Activated T-helper 1 cell treated with anti-CD3 and anti-CD28 coated beads, Interleukin-12 subunit alpha, Interleukin-12 subunit beta, Interleukin-2, Interleukin-4 antibody, amounts not matched to agents 30 ng/mL and 10 ng/mL and 1 ng/mL, durations not matched to agents 14 hours and 24 hours and 36 hours (primary cell): ENCODE measurements at places on chromosomes 13 and 19.

DNA sequence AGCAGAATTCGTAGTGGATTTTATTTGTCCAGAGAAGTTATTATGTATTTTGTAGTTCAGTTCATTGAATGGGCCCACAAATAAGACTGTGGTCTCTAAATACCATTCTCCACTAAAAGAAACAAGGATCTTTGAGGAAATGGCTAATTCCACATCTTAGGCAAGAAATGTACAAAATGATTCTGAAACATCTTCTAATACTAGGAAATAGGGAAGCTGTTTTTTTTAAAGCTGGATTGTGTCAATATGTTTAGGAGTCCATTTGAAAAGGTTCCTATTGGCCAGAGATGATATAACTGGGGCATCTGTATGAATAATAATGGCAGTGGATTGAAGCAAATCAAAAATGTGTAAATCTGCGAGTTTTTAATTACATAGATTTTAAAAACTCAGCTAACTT is 88.5 kb upstream of the SIAH3 start:
- DNase-seq = no peak

- DNase-seq = no peak
Measured at GRCh38 chr19:43799502-43800142, 2.6 kb downstream of the LYPD5 start.

DNA sequence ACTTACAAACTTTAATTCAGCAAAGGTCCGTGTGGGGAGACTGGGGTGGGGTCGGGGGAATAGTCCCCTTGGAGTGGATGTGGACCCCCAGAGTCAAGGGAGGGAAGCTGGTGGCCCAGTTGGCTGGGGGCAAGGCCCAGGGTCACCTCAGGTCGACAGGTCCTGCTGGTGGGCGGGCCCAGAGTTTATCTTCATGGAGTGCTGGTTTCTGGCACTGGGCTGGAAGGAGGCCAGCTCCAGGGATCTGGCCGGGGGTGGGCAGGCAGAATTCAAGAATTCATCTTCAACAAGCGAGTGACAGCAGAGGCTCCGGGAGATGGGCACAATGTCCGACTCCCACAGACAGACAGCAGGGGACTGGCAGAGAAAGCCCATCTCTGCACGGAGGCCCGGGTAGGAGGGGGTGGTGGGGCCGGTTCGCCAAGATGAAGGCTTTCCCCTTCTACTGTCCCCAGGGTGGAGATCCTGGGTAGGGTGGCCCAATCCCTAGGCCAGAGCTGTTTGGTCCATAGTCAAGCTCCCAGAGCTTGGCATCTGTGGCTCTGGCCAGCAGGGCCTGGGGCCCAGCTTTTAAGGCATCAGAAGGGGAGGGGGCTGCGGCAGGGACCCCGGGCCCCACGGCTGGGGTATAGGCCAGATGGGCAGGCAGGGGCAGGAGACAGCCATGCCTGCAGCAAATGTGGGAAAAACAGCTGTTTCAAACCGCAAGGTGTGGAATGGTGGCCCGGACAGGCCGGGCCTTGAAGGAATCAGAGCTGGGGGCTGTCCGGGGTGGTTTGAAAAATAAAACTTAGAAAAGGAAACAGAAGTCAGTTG is 622 bp upstream of the FDX2 start:
- no peak for DNase-seq

GRCh38 chr19:23525276-23525852 is 130.1 kb upstream of the ZNF91 start:
- no peak for DNase-seq

GRCh38 chr13:63983366-63983765 is 2567.7 kb upstream of the PCDH20 start:
- no peak for DNase-seq

DNA sequence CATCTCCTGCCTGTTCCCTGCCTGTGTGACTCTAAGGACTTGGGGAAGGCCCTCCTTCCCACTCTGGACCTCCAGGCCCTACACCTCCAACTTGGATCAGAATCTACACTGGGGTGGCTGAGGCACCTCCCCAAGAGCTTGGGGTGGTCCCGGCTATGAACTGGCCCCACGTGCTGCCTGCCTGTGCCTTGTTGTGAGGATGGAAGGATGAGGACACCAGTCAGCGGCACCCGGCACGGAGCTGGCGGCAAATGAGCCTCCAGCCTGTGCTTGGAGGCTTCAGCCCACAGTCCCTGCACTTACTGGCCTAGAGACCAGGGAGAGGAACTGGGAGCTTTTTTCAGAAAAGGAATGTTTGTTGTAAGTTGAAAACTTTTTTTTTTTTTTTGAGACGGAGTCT is 8.5 kb downstream of the AKAP8 start:
- no peak for DNase-seq

DNA sequence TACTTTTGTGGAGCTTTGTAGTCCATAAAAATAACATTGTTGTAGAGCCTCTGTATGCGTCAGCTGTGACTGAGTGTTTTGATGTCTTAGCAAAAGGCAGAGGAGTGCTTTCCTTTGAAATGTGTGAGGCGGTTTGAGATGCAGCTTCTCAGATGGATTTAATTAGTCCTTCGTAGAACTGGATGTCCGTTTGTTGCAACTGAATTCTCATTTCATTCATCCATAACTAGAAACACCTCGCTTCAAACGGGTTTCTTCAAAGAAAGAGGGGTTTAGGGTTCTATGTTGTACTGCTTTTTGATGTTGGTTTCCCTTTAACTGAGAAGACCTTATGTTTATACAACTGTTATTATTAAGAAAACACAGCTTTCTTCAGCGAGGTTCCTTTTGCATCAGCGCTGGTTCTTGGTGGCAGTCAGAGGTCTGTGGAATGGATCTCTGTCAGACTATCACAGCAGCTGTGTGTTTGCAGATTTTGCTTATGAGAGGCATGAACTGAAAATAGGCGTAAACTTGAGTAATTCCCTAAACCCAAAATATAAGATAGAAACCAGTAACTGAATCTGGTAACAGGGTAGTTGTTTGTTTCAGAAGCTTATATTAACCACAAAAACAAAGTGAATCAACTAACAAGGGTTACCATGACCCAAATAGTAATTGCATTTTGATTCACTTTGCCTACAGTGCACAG is 194.4 kb downstream of the GGACT start:
- peak; percentile 27 for DNase-seq

GRCh38 chr13:69947582-69947981 is 160.0 kb upstream of the ATXN8OS start:
- DNase-seq = no peak

- DNase-seq = no peak
Measured at GRCh38 chr13:42413484-42413815, 141.5 kb downstream of the AKAP11 start.

DNA sequence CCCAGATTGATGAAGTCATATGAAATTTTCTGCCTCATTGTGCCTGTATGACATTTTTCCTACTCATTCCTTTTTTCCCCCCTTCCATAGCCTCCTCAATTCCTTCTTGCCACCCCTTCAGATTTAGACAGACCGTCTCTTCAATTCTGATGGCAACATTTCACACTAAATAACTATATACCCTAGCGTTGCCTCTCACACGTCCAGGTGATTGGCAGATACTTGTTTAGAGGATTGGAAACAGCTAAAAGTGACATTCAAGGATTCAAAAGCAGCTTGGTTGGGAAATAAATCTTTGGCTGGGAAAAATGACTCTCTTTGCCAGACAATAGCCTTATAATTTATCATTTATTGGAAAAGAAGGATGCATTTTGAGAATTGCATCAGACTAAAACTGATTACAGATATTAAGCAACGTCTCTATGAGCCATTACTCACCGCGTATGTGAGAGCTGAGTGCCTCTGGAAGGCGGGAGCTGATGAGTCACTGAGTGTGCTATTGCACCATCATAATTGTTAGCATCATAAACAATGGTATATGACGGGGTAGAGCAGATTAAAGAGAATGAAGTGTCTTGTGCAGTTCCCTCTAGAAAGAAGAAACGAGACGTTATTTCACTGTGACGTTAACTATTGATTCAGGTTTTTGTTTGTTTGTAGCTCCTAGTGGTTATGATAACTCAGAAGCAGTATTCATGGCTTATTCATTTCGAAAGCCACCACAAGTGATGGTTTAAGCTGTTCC is 61.1 kb upstream of the FAM216B start:
- DNase-seq = no peak

- no peak for DNase-seq
Measured at GRCh38 chr19:5046339-5047039, 77.6 kb downstream of the KDM4B start.

GRCh38 chr13:38944219-38944618 is 46.4 kb downstream of the STOML3 start:
- DNase-seq = no peak

DNA sequence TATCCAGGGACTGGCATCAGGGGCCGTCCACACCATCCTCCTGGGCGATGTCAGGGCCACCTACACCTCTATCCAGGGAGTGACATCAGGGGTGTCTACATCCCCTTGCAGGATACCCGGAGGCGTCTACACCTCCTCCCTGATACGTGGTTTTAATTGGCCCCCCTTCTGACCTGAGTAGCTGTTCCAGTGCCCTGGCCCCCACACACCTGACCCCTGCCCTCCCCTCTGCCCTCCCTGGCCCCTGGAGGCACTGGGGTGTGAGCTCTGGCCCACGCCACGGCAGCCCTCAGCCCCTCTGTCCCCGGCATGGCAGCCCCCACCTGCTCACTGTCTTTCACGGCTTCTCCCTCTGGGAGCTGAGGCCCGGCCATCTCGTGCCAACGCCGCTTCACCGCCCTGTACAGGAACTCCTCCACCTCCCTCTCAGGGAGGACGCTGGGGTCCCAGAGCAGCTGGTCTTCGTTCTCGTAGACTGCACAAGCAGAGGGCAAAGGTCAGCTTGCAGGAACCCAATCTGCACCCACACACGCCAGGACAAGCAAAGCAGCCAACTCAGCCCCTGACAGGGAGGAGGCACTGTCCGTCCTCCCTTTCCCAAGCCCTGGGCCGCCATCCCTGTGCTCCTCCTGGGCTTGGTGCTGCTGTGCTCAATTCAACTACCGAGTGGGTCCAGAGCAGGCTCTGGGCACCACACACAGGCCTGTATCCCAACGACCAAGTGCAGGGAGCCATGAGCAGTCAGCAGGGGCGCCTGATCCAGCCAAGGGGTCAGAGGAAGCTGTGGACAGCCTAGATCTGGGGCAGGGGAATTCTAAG is 22.2 kb upstream of the PLPP2 start:
- DNase-seq = no peak

DNA sequence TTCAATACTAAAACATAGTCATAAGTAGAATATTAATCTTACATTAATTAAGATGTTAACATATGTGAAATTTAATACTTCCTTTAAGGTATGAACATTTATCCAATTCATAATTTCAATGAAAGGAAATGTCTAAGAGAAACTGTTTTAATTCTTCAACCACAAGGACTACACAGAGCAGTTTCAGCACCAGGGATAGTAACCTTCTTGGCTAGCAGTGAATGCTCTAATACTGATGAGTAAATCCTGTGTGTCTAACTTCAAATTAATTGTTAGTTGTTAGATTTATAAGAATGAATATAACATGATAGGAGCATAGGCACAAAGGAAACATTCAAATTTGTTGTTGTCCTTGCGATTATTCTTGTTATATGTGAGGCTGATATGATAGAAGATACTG is 15.6 kb upstream of the NBEA start:
- no peak for DNase-seq

DNA sequence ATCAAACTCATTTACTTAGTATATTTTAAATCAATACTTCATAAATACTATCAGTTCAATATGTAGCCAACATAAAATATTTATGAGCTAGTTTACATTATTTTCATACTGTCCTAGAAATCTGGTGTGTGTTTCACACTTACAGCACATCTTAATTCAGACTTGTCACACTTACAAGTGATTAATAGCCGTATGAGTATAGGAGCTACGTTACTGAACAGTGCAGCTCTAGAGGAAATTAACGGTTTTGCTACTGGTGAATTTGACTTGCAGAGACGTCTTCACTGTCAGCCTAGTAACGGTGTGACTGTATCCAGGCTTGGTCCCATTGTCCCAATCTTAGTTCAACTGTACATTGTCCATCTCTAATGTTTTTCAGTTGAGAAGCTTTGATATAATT is 33.7 kb upstream of the POSTN start:
- no peak for DNase-seq

DNA sequence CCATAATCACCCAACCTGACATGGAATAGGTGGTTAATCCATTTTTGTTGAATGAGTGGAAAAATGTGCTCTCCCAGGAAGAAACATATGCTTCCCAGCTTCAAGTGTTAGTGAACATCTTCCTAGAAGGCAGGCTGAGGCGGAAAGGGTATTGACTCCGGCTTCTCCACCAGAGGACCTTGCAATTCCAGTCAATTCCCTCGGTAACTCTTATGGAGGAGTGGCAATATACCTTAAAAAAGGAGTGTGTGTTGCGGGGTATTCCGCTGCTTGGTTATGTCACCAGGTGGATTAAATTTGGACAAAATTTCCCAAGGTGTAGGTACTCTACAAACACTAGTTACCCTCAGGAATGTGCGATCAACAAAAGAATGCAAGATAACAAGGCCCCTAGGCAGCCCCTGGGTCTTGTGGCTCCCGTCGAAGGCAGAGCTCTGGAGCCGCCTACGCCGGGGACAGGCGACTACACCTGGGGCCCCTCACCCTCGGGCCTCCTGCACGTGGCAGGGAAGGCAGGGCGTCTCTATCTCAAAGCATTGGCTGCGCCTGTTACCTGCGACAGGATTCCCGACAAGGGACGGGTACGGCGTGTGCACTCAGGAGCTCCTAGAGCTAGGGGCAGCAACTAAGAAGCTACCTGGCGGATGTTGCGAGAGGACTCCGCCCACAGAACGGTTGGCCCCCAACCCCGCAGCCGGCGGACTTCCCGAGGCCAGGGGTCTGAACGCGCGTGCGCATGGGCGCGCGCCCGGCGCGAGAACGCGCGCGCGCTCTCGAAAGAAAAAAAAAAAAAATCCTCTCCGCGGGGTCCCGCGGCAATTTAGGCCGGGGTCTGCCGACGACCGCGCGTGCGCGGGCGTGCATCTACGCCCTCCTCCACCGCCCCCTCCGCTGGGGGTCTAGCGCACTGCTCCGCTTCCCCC is at the start of gene WDR87:
Gene WDR87 (minus strand): TSS at position 649 of the 923 bp plus-strand sequence. CDS start 8,355 bp downstream, outside the sequence.
- DNase-seq = peak; percentile 1

- DNase-seq = no peak
Measured at GRCh38 chr13:111058796-111059506, 56.2 kb upstream of the ARHGEF7 start.
